Kidney (tissue), 22 donors: ENCODE measurements at places on chromosomes 4 and X. TPM values are rescaled to one million over a fixed set of nuclear protein-coding genes. Genes with fewer than 3 reads are reported as not detected.

SMIM31 gene
- not detected for total RNA-seq

GRCh38 chrX:5646818-5647217 lies 581.8 kb downstream of the NLGN4X start:
- no peaks in the 10 kb centered on the region for H3K27me3 ChIP-seq
- no peak for DNase-seq
- no peaks in the 10 kb centered on the region for H3K36me3 ChIP-seq
- H3K4me1 ChIP-seq = no peaks in the 10 kb centered on the region
- no peak overlapping the region for H3K27ac ChIP-seq
- H3K4me3 ChIP-seq = no peak overlapping the region

SLC25A5 gene
- 224 TPM for total RNA-seq

DNA sequence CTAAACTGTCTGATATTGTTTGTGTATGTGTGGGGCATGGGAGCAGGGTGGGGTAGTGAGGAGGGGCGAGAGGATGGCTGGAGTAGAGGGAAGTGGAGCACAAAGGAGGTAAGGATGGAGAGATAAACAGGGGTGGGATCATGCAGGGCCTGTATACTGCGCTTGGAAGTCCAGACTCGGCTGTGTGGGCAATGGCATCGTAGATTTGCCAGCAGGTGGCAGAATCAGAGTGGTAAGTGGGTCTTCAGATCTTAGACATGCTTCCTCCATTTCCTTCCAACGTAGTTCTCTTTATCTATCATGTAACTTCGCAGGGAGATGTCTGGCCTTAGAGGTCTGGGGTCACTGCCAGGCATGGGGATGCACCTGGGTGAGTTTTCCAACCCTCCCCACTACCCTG lies 155.5 kb downstream of the PDGFRA start:
- H3K4me1 ChIP-seq = no peaks in the 10 kb centered on the region
- H3K36me3 ChIP-seq = no peaks in the 10 kb centered on the region
- H3K4me3 ChIP-seq = no peak overlapping the region
- no peak overlapping the region for H3K27ac ChIP-seq
- DNase-seq = no peak
- H3K27me3 ChIP-seq = no peaks in the 10 kb centered on the region

GRCh38 chrX:15033917-15034316 lies 160.7 kb downstream of the MOSPD2 start:
- DNase-seq = no peak
- H3K27ac ChIP-seq = no peak overlapping the region
- H3K4me3 ChIP-seq = no peak overlapping the region
- no peaks in the 10 kb centered on the region for H3K4me1 ChIP-seq

- no peaks in the 10 kb centered on the region for H3K27me3 ChIP-seq
- H3K27ac ChIP-seq = no peak overlapping the region
- H3K4me1 ChIP-seq = no peaks in the 10 kb centered on the region
- no peak overlapping the region for H3K4me3 ChIP-seq
Measured at GRCh38 chr4:180296036-180296599, 1947.1 kb upstream of the TENM3 start.

ADH6 gene
- total RNA-seq = 10.2 TPM

CT45A10 gene
- not detected for total RNA-seq

FBXO8 gene
- 35.3 TPM for total RNA-seq

PNCK gene
- 1.5 TPM for total RNA-seq

SH3D19 gene
- total RNA-seq = 36.8 TPM

DNA sequence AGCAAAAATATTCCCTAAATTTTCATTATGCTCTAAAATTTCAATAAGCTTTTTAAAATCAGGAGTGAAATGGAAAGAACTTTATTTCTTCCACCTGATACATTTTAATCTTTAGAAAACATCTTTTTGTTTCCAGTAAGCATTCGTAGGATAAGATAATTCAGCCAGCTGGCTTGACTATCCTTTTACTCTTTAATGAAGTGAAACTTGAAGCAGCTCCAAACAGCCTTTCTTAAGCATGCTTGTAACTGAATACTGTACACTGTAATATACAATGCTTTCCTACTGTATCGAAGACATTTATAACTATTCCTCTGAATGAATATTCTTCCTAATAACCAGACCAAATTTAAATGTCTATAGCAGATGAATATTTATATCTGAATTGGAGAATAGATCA lies 98.8 kb downstream of the KLHL4 start:
- no peak for DNase-seq
- H3K4me1 ChIP-seq = no peaks in the 10 kb centered on the region
- H3K27ac ChIP-seq = no peak overlapping the region

DNA sequence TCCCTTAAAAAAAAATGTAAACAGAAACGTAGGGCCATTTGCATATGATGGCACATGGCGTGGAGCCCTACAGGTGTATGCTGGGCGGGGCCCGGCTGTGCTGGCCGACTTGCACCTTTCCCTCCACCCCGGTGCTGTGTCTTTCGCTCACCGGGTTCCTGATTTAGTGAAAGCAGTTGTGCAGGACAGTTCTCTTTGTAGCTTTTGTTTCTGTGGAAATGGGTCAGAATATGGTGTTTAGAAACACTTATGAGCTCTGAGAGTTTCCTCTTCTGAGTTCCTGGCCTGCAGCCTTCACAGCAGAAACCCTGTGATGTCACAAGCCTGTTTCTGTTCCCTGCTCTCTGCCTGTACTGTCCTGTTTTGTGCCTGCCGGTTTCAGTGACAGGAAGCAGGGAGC lies 22.5 kb upstream of the MSANTD1 start:
- peak; percentile 59 for DNase-seq
- no peak overlapping the region for H3K4me3 ChIP-seq
- no peak overlapping the region for H3K27ac ChIP-seq
- no peaks in the 10 kb centered on the region for H3K4me1 ChIP-seq
- peaks cover 53% of the 10 kb centered on the region for H3K36me3 ChIP-seq
- no peaks in the 10 kb centered on the region for H3K27me3 ChIP-seq

HSFX1 gene
- total RNA-seq = 0.98 TPM

MTNR1A gene
- total RNA-seq = 1.5 TPM

CLCN4 gene
- total RNA-seq = 7.3 TPM

DNA sequence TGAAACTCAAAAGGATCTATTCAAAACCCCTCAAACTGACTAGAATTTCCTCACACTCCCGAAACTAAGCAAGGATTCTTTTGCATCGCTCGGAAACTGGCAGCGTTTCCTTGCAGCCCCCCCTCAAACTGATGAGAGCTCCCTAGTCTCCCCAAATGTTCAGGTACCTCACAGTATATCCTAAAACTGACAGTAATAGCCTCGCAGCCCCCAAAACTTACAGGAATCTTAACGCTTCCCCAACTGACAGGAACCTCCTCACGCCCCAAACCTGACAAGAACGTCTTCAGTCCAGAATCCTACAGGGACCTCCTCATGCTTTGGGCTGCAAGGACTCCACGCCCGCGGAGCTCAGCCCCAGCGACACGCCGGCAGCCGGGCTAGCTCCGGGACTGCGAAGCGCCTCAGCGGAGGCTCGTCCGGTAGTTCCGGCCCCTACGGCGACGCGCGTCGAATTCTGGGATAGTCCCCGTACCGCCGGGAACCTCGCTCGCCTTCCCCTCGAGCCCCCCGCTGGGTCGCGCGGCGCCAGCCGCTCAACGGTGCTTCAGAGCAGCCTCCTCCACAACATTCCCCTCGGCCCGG lies 640 bp downstream of the PHF8 start:
- DNase-seq = peak; percentile 41
- peak overlapping the region; percentile 91 for H3K27ac ChIP-seq
- peak overlapping the region; percentile 83 for H3K4me3 ChIP-seq
- H3K36me3 ChIP-seq = peaks cover 2% of the 10 kb centered on the region

DNA sequence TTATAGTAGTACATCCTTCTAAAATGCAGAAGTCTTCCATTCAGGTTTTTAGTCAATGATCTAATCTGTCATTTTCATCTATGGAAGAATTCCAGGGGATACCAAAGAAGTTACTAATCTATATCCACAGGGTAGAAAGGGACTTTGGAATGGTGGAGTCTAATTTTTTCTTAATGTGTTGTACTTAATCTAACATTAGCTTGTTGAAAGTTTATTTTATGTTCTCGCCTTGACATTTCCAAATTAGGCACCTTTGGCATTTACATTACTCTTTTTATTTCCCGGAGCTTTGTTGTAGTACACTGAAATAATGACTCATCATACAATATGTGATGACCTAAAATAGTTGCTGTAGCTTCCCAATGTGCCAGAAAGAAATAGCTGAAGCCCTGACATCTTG lies 91.5 kb downstream of the HTR2C start:
- no peak overlapping the region for H3K4me3 ChIP-seq
- H3K4me1 ChIP-seq = no peaks in the 10 kb centered on the region
- H3K36me3 ChIP-seq = no peaks in the 10 kb centered on the region
- H3K27me3 ChIP-seq = peaks cover 2% of the 10 kb centered on the region

TCEAL6 gene
- not detected for total RNA-seq

- no peaks in the 10 kb centered on the region for H3K27me3 ChIP-seq
- DNase-seq = no peak
- no peaks in the 10 kb centered on the region for H3K4me1 ChIP-seq
- H3K27ac ChIP-seq = no peak overlapping the region
- H3K36me3 ChIP-seq = no peaks in the 10 kb centered on the region
Measured at GRCh38 chr4:161486461-161486860, 677.3 kb downstream of the FSTL5 start.

IGSF1 gene
- total RNA-seq = 1.4 TPM

FAM47A gene
- total RNA-seq = not detected

GRCh38 chrX:131910586-131910985 lies 112.5 kb upstream of the STK26 start:
- DNase-seq = no peak
- no peaks in the 10 kb centered on the region for H3K4me1 ChIP-seq
- H3K27ac ChIP-seq = no peak overlapping the region
- no peak overlapping the region for H3K4me3 ChIP-seq

GRCh38 chr4:17599826-17600225 lies 14.6 kb upstream of the MED28 start:
- no peaks in the 10 kb centered on the region for H3K4me1 ChIP-seq
- H3K27me3 ChIP-seq = no peaks in the 10 kb centered on the region
- no peak overlapping the region for H3K27ac ChIP-seq
- no peak for DNase-seq
- H3K4me3 ChIP-seq = no peak overlapping the region
